Breast epithelium (tissue), 4 donors: ENCODE measurements at places on chromosomes 16 and 17. TPM values are rescaled to one million over a fixed set of nuclear protein-coding genes. Genes with fewer than 3 reads are reported as not detected.

Gene TNFRSF17
- not detected for total RNA-seq

- DNase-seq, result no peak
Measured at GRCh38 chr16:83365166-83365565, 442.6 kb upstream of the HSBP1 start.

GRCh38 chr17:80327518-80327917 is 66.9 kb downstream of the RNF213 start:
- no peak for DNase-seq

DNA sequence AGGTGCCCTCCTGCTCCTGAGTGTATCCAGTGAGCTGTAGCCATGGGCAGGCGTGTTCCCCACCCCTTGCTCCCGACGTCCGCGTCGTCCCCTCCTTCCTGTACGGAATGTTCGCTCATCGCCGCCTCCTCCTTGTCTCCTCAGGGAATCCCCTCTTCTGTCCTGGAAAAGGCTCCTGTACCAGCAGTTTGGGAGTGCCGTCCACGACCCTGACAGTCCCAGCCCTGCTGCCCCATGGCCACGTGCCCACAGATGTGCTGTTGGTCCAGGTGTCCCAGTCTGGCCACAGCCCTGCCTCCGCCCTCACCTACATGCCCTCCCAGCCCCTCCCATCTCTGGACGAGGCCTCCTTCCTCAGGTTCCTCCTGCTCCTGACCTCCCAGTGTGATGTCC is 30.2 kb downstream of the OR1D5 start:
- DNase-seq, result no peak

Gene SSTR5
- total RNA-seq, result not detected
